ENCODE measurements at places on chromosomes 2 and 18. TPM values are rescaled to one million over a fixed set of nuclear protein-coding genes. Genes with fewer than 3 reads are reported as not detected.

POTEC gene
- total RNA-seq = not detected

PLGLB2 gene
- 6.5 TPM for total RNA-seq

HOXD13 gene
- total RNA-seq = not detected

IL36G gene
- total RNA-seq = not detected

SFTPB gene
- not detected for total RNA-seq

CCDC102B gene
- total RNA-seq = 9.1 TPM

UPP2 gene
- total RNA-seq = 0.60 TPM

Measured in chondrocyte (in vitro differentiated cells).